ENCODE measurements at places on chromosomes 5 and 9.

DNA sequence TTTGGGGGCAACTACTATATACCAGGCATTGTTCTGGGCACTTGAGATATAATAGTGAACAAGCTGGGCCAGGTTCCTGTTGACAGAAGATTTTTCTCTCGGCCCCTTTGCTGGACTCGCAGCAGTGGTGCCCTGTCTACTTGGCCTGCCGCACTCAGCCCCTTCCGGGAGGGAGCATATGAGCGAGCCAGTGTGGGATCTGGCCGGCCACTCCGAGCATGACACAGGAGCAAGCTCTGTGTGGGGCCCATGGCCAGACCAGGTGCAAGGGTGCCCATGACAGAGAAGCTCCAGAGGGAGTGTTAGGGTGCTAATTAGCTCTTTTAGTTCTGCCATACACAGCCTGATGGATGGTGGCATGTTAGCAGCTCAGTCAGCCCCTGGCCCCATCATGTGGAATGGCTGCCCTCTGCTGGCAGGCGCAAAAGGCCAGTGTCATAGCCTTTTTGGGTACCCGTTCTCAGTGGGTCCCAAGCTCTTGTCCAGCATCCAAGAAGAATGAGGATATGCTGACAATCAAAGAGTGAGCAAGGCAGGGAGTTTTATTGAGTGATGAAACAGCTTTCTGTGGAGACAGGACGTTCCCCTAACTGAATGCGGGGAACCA is 9.3 kb upstream of the KIF4B start:
- DNase-seq, result peak; percentile 6

GRCh38 chr9:131578731-131579504 is 33.6 kb downstream of the PRRT1B start:
- no peak for DNase-seq

GRCh38 chr5:104538734-104539133 is 976.1 kb upstream of the NUDT12 start:
- DNase-seq, result no peak

DNA sequence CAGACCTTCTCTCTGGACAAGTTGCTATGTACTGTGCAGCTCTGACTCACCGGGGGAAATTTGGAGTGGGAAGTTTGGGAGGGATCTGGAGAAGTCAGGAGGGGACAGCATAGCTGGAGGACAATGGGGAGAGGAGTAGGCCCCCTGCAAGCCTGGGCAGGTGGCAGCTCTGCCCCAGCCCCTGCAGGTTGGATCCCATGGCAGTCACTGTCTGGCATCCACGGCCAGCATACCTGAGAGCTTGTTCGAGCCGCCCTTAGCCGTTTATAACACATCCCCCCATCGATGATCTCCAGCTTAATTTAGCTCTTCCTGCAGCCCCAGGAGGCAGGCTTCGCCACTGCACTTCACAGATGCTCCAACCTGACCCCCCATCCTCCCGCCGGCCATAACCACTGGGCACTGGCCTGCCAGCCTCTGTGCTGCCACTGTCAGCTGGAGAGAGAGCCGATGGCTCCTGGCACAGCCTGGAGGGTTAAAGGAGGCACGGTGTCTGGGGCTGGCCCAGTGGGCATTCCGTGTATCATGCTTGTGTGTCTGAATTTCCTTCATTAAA is 57.7 kb upstream of the RNU6ATAC start:
- no peak for DNase-seq

GRCh38 chr5:96537386-96537785 is 104.3 kb upstream of the PCSK1 start:
- DNase-seq, result peak; percentile 64

DNA sequence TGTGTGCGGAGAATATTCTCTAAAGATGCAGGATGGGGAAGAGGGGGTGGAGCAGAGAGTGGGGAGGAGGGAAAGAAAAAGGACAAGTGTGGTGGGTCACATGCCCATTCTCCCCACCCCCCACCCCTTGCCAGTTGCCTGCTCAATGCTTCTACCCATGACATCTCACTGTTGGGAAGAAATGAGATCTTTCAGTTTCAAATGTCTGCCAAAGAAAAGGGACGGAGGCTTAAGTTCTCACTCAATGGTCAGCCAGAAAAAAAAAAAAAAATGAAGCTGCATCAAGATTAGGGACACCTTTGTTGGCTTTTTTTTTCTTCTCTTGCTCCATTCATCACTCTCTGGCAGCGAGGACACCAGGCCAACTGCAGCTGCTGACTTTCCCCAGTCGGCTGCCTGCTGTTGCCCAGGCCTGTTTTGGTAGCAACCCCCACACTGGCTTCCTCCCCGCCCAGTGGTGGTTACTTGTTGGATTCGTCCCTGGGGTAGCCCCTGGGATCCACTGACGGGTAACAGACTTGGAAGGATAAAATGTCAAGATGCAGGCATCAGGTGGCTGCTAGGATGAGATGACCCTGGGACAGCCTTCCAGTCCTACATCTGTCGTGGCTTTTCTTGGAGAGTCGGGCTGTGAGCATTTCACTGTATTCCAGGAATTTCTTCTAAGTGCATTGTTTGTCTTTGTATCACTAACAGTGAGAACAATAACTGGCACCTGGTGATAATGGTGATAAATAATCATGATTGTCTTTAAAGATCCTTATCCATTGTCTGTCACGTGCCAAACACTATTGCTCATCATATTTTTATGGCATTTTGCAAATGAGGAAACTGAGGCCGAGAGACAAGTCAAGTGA is 9.1 kb downstream of the WWC1 start:
- no peak for DNase-seq

Measured in H4 (cell line).